ENCODE measurements at places on chromosomes 12 and 14.

GRCh38 chr12:101186291-101186690 lies 23.7 kb downstream of the SLC5A8 start:
- DNase-seq: no peak

GRCh38 chr12:84131076-84131475 lies 781.5 kb downstream of the SLC6A15 start:
- no peak for DNase-seq

GRCh38 chr12:80681287-80681686 lies 26.1 kb upstream of the MYF6 start:
- DNase-seq: no peak

- DNase-seq: no peak
These were observed 12.7 kb upstream of the DCP1B start for GRCh38 chr12:2016862-2017545.

GRCh38 chr12:31280183-31280582 lies 45.8 kb downstream of the SINHCAF start:
- DNase-seq: no peak

DNA sequence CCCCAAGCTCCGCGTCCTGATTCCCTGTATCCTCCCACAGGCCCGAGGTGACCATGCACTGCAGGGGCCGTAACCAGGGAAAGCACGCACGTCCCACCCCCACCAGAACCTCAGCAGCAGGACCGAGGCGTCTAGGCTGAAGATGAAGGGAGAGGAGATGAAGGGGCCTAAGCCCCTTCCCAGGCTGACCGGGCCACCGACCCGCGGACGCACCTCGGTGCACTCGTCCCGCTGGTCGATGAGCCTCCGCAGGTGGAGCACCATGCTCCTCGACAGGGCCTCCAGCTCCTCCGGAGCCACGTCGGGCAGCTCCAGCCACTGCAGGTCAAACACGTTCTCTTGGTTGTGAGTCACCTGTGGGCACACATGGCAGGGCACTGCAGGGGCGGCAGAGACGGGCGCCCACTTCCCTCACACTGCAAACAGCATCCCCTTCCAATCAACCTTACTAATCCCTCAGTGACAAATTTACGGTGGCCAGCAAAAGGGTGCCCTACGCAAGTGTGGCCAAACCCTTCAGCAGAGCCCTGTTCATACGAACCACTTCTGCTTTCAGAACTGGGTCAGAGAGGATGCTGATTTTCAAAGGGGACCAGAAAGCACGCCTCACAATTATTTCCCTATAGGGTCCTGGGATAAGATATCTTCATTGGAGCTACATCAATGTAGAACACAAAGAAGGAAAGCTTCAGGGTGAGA lies 77.8 kb downstream of the CCDC88C start:
- DNase-seq: no peak

Measured in D721Med (cell line).